ENCODE measurements at places on chromosomes 7 and 10.

GRCh38 chr10:127947211-127947610, 40.3 kb downstream of the PTPRE start:
- DNase-seq, result no peak

- DNase-seq, result no peak
These were observed 331.1 kb downstream of the BICC1 start for GRCh38 chr10:58843760-58844159.

GRCh38 chr7:47154791-47155190, 427.1 kb downstream of the TNS3 start:
- DNase-seq, result no peak

GRCh38 chr10:120456626-120457430, at the start of gene PLPP4:
PLPP4 (plus strand) TSS chr10:120457227; CDS start chr10:120457306, 79 bp downstream.
- no peak for DNase-seq

DNA sequence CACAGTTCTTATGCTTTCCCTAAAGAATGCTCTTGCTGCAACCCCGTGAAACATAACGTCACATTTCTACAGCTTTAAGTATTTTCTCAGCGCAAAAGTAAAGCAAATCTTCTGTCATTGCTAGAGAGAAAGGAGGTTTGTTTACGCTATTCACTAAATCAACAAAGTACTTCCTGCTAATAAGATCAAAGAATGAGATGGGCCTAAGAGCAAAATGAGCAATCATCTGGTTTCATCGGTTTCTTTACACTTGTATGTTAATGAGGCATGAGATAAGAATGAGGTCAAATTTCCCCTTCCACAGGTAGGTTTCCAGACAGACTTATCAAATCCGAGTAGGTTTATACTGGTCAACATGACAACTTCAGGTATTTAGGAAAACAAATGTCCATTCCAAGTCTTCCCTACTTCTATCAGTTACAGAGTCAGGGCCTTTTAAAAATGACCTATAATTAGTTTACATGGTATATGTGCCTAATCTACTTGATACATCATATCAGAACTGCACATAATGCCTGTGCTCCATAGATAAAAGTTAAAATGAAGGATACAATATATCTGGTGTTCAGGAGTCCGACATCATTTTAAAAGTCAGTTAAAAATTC, 8.4 kb downstream of the USP6NL start:
- DNase-seq, result no peak

GRCh38 chr7:35762781-35763180, 38.1 kb upstream of the SEPTIN7 start:
- no peak for DNase-seq
